ENCODE measurements at places on chromosomes 5 and 9. TPM values are rescaled to one million over a fixed set of nuclear protein-coding genes. Genes with fewer than 3 reads are reported as not detected.

- no peak for DNase-seq
These were observed 412.1 kb upstream of the ADAMTSL1 start for GRCh38 chr9:18061856-18062255.

- no peak for DNase-seq
These were observed 97.2 kb upstream of the SARDH start for GRCh38 chr9:133835262-133835901.

GRCh38 chr5:113510836-113511451 lies 2.5 kb upstream of the YTHDC2 start:
- no peak for DNase-seq

Gene PPIC
- not detected for total RNA-seq

Gene ARL10
- total RNA-seq: 3.1 TPM

Gene SYNPO
- 0.53 TPM for total RNA-seq

Data from activated naive CD4-positive, alpha-beta T cell treated with anti-CD3 and anti-CD28 coated beads, Interleukin-2, amount 50 U/mL, for 72 hours (primary cell).